ENCODE measurements at places on chromosomes 1 and 21. TPM values are rescaled to one million over a fixed set of nuclear protein-coding genes. Genes with fewer than 3 reads are reported as not detected.

Gene FAM151A
- not detected for total RNA-seq

Gene MPL
- total RNA-seq = not detected

Gene PHGDH
- total RNA-seq = 49.3 TPM

DNA sequence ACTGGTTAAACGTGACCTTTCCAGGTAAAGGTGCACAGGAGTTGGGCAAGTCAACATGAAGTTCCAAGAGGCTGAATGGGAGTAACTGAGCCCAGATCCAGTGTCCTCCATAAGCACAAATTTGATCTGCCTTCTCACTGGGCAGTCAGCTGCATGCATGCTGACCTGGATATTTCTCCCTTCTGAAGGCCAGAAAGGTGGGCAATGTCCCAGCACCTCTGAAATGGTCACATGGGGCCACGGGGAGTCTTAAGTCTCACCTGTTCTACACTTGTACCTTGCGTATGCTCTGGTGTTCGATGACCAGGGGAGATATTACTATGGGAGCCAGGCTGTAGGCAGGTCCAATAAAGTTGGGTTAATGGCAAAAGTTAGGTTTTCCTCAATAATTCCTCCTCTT, 240.2 kb downstream of the SIPA1L2 start:
- H3K36me3 ChIP-seq = no peaks in the 10 kb centered on the region
- no peaks in the 10 kb centered on the region for H3K4me1 ChIP-seq
- H3K27ac ChIP-seq = no peak overlapping the region
- peaks cover 3% of the 10 kb centered on the region for H3K27me3 ChIP-seq

DNA sequence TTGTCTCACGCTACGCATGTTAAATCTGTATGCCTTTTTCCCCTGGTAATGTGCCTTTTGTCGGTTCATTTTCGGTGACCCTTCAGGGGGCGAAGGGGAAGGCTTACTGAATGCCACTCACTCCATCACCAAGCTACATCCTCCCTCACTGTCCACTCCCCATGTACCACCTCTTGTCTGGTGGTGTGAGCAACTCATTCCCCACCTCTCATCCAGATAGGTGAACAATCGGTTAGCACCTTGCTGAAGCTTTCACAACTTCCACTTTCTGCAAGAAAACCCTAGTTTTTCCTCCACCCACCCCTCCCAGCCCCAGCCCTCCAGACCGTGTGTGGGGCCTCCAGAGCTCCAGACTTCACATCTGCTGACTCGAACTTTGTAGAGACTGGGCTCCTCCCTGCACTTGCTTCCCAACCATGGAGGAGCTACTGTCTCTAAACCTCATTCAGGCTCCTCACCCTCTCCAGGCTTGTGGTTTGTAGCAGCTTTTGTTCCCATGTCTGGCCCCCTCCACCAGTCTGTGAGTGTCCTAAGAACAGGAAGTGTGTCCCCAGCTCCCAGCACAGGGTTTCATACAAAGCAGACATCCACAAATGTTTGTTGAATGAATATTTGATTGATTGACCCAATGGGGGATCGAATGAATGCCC, 48.4 kb upstream of the RUNX3 start:
- no peak overlapping the region for H3K4me3 ChIP-seq
- no peak for DNase-seq
- H3K36me3 ChIP-seq = peaks cover 28% of the 10 kb centered on the region
- H3K4me1 ChIP-seq = peaks cover 70% of the 10 kb centered on the region

DNA sequence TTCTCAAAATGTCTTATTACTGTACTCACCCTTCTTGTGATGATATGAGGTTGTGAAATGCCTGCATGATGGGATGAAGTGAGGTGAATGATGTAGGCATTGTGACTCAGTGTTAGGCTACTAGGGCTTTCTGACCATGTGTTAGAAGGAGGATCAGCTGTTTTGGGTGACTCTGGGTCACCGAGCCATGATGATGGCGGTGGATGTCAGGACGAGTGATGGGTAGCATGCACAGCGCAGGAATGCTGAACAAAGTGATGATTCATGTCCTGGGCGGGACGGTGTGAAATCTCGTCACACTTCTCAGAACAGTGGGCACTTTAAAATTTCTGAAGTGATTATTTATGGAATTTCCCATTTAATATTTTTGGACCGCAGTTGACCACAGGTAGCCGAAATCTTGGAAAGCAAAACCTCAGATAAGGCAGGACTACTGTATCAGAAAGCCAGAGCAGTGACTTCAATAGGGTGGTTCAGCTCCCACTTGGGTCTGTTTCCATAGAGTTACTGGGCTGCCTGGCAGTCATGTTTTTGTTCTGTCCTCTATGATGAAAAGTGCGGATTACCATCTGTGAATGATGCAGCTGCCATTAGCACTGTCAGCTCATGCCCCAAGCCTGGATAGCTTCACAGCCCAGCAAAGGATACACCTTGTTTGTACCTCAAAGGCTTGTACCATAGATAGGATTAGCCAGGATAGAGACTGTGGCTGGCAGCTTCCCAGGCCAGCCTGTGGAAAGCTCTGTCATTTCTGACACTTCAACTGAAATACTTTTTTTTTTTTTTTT, 26.6 kb downstream of the IL6R start:
- H3K27ac ChIP-seq = peak overlapping the region; percentile 72
- DNase-seq = no peak
- no peak overlapping the region for H3K4me3 ChIP-seq
- peaks cover 10% of the 10 kb centered on the region for H3K36me3 ChIP-seq
- no peaks in the 10 kb centered on the region for H3K27me3 ChIP-seq
- H3K4me1 ChIP-seq = peaks cover 28% of the 10 kb centered on the region

GRCh38 chr1:207007352-207008033, 25.1 kb downstream of the C1orf116 start:
- H3K27me3 ChIP-seq = peaks cover 28% of the 10 kb centered on the region
- no peak for DNase-seq
- no peaks in the 10 kb centered on the region for H3K36me3 ChIP-seq
- no peak overlapping the region for H3K4me3 ChIP-seq

GRCh38 chr1:166350490-166350889, 183.7 kb upstream of the FAM78B start:
- H3K4me3 ChIP-seq = no peak overlapping the region
- DNase-seq = no peak
- no peaks in the 10 kb centered on the region for H3K4me1 ChIP-seq
- no peaks in the 10 kb centered on the region for H3K36me3 ChIP-seq
- H3K27me3 ChIP-seq = peaks cover 1% of the 10 kb centered on the region

DNA sequence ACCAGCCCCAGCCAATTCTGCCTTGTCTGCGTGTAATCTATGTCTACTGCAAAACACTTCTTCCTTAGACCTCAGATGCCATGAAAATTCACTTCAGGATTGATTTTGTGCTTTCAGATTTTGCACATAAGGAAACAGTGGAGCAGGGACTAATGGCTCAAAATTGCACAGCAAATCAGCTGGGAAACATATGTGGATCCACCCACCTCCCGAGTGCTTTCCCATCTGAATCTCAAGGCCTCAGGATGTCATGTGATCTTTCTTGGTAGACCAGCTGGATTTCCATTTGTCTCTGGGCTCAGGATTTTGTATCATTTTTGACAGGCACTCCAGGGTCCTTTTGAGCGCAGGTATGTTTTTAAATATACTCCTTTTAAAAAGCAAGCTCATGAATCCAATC, 158.6 kb downstream of the MIS18A start:
- no peaks in the 10 kb centered on the region for H3K4me1 ChIP-seq
- no peak overlapping the region for H3K27ac ChIP-seq
- H3K36me3 ChIP-seq = no peaks in the 10 kb centered on the region
- no peak overlapping the region for H3K4me3 ChIP-seq
- no peaks in the 10 kb centered on the region for H3K27me3 ChIP-seq
- no peak for DNase-seq
